ENCODE measurements at places on chromosomes 12 and 14. TPM values are rescaled to one million over a fixed set of nuclear protein-coding genes. Genes with fewer than 3 reads are reported as not detected.

- DNase-seq: no peak
- peak overlapping the region; percentile 40 for H3K4me3 ChIP-seq
Observed at GRCh38 chr14:50335989-50336824, 24.1 kb downstream of the DMAC2L start.

TAPBPL gene
- 31.9 TPM for total RNA-seq

DNA sequence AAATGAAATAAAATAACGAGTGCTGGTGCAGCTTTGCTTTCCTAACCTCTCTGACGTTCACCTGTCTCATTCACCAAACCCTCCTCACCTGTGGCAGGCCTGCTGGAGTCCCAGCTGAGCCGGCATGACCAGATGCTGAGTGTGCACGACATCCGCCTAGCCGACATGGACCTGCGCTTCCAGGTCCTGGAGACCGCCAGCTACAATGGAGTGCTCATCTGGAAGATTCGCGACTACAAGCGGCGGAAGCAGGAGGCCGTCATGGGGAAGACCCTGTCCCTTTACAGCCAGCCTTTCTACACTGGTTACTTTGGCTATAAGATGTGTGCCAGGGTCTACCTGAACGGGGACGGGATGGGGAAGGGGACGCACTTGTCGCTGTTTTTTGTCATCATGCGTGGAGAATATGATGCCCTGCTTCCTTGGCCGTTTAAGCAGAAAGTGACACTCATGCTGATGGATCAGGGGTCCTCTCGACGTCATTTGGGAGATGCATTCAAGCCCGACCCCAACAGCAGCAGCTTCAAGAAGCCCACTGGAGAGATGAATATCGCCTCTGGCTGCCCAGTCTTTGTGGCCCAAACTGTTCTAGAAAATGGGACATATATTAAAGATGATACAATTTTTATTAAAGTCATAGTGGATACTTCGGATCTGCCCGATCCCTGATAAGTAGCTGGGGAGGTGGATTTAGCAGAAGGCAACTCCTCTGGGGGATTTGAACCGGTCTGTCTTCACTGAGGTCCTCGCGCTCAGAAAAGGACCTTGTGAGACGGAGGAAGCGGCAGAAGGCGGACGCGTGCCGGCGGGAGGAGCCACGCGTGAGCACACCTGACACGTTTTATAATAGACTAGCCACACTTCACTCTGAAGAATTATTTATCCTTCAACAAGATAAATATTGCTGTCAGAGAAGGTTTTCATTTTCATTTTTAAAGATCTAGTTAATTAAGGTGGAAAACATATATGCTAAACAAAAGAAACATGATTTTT, 17.1 kb upstream of the AMN start:
- peaks cover 42% of the 10 kb centered on the region for H3K36me3 ChIP-seq
- no peaks in the 10 kb centered on the region for H3K27me3 ChIP-seq
- no peak overlapping the region for H3K27ac ChIP-seq
- DNase-seq: no peak
- H3K4me1 ChIP-seq: peaks cover 10% of the 10 kb centered on the region

MBIP gene
- 30.3 TPM for total RNA-seq

GRCh38 chr12:89472508-89472907, 52.1 kb downstream of the GALNT4 start:
- H3K36me3 ChIP-seq: peaks cover 14% of the 10 kb centered on the region
- no peak overlapping the region for H3K4me3 ChIP-seq
- H3K27ac ChIP-seq: peak overlapping the region; percentile 66

OR6C4 gene
- not detected for total RNA-seq

DNA sequence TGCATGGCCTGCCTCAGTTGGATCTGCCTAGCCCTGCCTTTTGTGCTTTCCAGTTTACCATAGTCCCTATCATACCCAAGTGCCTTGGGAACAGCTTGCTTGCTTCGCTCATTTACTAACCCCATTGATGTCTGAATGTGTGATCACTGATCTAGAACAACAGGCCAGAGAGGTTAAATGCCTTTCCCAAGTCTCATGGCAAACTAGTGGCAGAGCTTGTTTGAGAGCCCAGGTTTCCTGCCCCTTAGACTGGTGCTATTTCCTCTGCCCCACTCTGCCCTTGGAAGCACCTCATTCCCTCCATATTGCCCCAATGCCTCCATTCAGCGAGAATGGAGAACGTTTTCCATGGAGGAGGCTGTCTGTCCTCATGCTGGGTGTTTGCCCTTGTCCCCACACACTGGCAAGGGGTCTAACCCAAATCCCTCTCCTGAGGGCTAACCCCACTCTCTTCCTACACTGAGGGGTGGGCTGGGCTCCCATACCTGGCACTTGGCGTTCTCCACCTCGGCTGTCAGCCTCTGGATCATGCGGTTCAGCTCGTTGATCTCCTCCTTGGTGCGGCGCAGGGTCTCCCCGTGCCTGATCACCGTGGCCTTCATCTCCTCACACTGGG, 19.8 kb downstream of the KRT7 start:
- no peak for DNase-seq
- H3K27ac ChIP-seq: peak overlapping the region; percentile 76
- peaks cover 31% of the 10 kb centered on the region for H3K36me3 ChIP-seq
- H3K4me3 ChIP-seq: peak overlapping the region; percentile 19
- peaks cover 41% of the 10 kb centered on the region for H3K4me1 ChIP-seq

GRCh38 chr12:47837190-47838171, 17.8 kb upstream of the HDAC7 start:
- no peak overlapping the region for H3K4me3 ChIP-seq
- H3K27ac ChIP-seq: peak overlapping the region; percentile 17
- H3K36me3 ChIP-seq: peaks cover 9% of the 10 kb centered on the region
- peaks cover 66% of the 10 kb centered on the region for H3K4me1 ChIP-seq

GRCh38 chr12:57455374-57456144, 452 bp downstream of the INHBE start:
- no peak for DNase-seq
- peak overlapping the region; percentile 53 for H3K4me3 ChIP-seq
- H3K27ac ChIP-seq: no peak overlapping the region
- no peaks in the 10 kb centered on the region for H3K36me3 ChIP-seq
- peaks cover 6% of the 10 kb centered on the region for H3K27me3 ChIP-seq

DNA sequence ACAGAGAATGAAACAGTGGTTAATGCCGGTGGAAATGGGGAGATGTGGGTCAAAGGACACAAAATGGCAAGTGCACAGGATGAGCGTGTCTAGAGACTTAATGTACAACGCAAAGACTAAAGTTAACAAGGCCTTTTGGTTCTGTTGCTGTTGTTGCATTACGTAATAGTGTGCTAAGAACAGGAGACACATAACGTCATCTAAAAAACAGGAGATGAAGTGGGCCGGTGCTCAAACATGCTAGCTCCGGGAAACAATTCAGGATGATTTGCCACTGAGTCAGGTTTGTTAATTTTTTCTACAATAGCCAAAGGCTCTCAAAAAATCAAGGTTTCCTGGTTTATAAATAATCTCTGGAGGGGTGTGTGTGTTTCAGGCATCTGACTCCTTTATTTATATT, 55.5 kb downstream of the ETV6 start:
- no peaks in the 10 kb centered on the region for H3K27me3 ChIP-seq
- no peak overlapping the region for H3K27ac ChIP-seq
- peaks cover 40% of the 10 kb centered on the region for H3K4me1 ChIP-seq
- H3K36me3 ChIP-seq: peaks cover 29% of the 10 kb centered on the region

CCNT1 gene
- 68.7 TPM for total RNA-seq

- peaks cover 56% of the 10 kb centered on the region for H3K4me1 ChIP-seq
- H3K27ac ChIP-seq: peak overlapping the region; percentile 99
- no peaks in the 10 kb centered on the region for H3K27me3 ChIP-seq
- peak overlapping the region; percentile 67 for H3K4me3 ChIP-seq
Observed at GRCh38 chr14:97456958-97457357, 659.8 kb downstream of the VRK1 start.

DNA sequence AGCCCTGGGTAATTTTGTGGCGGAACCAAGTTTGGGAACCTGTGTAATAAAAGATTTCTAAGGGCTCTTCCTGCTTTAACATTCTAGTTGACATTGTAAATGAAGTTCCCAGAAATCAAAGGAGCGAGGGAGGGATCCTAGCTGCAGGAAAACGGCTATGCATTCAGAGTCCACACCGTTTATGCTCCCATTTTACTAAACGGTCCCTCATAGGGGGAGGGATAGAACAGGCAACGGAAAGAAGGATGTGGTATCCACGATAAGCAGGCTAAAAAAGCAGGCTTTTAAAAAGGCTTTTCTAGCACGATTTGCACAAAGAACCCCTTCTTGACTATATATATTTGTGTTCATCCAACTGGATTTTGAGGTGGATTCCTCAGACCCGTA, 559 bp downstream of the SYNJ2BP start:
- DNase-seq: no peak
- H3K27me3 ChIP-seq: no peaks in the 10 kb centered on the region
- peak overlapping the region; percentile 89 for H3K4me3 ChIP-seq
- H3K36me3 ChIP-seq: no peaks in the 10 kb centered on the region

NANOG gene
- total RNA-seq: not detected

SERPINA12 gene
- not detected for total RNA-seq

GRCh38 chr14:99523704-99524055, 42.5 kb downstream of the CCNK start:
- no peak overlapping the region for H3K4me3 ChIP-seq
- H3K36me3 ChIP-seq: no peaks in the 10 kb centered on the region
- DNase-seq: no peak
- no peaks in the 10 kb centered on the region for H3K27me3 ChIP-seq
- no peak overlapping the region for H3K27ac ChIP-seq

GRCh38 chr12:125122668-125123067, 57.4 kb downstream of the AACS start:
- DNase-seq: no peak
- no peak overlapping the region for H3K27ac ChIP-seq
- H3K4me1 ChIP-seq: no peaks in the 10 kb centered on the region

GRCh38 chr14:97010491-97011160, 213.4 kb downstream of the VRK1 start:
- no peak overlapping the region for H3K27ac ChIP-seq
- peaks cover 5% of the 10 kb centered on the region for H3K27me3 ChIP-seq
- no peak for DNase-seq
- H3K36me3 ChIP-seq: no peaks in the 10 kb centered on the region

- H3K27ac ChIP-seq: no peak within 1 kb of the TSS
- DNase-seq: peak; percentile 68
- no peaks in the 10 kb centered on the region for H3K4me1 ChIP-seq
- no peak within 1 kb of the TSS for H3K4me3 ChIP-seq
Observed at GRCh38 chr14:23183479-23183878, at the start of gene SLC7A8. TSS of gene SLC7A8 (minus strand) at chr14:23183660. CDS start at chr14:23182914, 746 bp downstream.

GRCh38 chr14:51912112-51912786, 51.8 kb downstream of the GNG2 start:
- DNase-seq: no peak
- peaks cover 64% of the 10 kb centered on the region for H3K36me3 ChIP-seq
- peaks cover 40% of the 10 kb centered on the region for H3K4me1 ChIP-seq
- H3K4me3 ChIP-seq: no peak overlapping the region
- peak overlapping the region; percentile 51 for H3K27ac ChIP-seq

GRCh38 chr14:74670726-74671411, 42.0 kb downstream of the AREL1 start:
- no peak for DNase-seq
- H3K36me3 ChIP-seq: peaks cover 77% of the 10 kb centered on the region
- no peak overlapping the region for H3K27ac ChIP-seq
- peaks cover 8% of the 10 kb centered on the region for H3K4me1 ChIP-seq
- no peaks in the 10 kb centered on the region for H3K27me3 ChIP-seq

DNA sequence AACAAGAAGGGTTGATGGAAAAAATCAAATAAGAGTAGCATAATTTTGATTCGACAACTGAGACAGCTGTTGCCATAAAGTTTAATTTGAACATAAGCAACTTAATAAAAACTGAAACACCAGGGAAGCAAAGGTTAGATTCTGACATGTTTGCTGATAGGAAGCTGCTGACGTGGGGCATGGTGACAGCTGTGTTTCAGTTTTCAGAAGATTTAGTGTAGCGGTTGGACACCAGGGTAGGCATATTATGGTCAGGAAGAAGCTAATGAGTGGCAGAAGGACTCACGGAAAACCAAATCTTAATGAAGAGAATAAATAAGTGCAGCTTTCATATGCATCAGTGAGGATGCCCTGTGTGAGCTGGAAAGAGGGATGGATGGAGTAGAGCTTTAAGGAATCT, 336.7 kb upstream of the RPL10L start:
- no peak overlapping the region for H3K4me3 ChIP-seq
- H3K27ac ChIP-seq: no peak overlapping the region
- no peaks in the 10 kb centered on the region for H3K4me1 ChIP-seq
- H3K27me3 ChIP-seq: no peaks in the 10 kb centered on the region

PLCZ1 gene
- not detected for total RNA-seq

All from activated CD4-positive, alpha-beta T cell treated with anti-CD3 and anti-CD28 coated beads, Interleukin-2, amount 10 ng/mL, durations not matched to agents 24 days and 14 days (primary cell).